ENCODE measurements at places on chromosomes 2 and 18. TPM values are rescaled to one million over a fixed set of nuclear protein-coding genes. Genes with fewer than 3 reads are reported as not detected.

DNA sequence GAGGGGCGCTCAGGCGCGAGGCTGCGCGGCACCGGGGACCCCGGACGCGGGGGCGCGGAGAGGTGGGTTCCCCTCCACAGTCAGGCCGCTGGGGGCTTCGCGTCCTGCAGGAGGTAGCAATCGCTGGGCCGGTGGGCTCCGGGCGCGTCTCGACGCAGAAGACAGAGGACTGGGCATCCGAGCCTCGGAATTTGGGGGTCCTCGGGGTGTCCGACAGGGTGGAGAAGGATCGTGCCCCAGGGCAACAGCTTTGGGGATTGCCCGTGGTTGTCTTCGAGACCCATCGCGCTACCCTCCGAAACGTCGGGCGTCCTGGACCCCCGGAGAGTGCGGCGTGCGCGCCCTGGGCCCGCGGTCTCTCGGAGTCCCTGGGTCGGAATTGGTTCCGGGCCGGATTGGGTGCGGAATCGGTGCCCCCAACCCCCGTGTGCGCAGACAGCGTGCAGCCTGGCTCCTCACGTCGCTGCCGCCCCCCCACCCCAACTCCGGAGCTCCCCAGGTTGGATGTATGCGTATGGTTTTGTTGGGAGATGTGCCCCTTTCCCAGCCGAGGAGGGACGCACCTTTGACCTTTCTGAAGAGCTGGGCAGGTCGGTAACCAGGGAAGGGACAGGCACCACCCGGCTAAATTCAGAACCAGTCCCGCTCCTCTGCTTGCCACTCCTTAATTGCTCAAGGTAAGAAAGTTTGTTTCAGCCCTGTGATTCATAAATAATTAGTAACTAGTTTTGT, 750 bp downstream of the NPAS2 start:
- peak overlapping the region; percentile 84 for H3K27ac ChIP-seq
- H3K27me3 ChIP-seq: no peaks in the 10 kb centered on the region
- peak overlapping the region; percentile 92 for H3K4me3 ChIP-seq
- DNase-seq: no peak
- no peaks in the 10 kb centered on the region for H3K36me3 ChIP-seq
- peaks cover 45% of the 10 kb centered on the region for H3K4me1 ChIP-seq

- no peak overlapping the region for H3K4me3 ChIP-seq
- no peaks in the 10 kb centered on the region for H3K4me1 ChIP-seq
- no peak overlapping the region for H3K27ac ChIP-seq
- H3K36me3 ChIP-seq: no peaks in the 10 kb centered on the region
Measured at GRCh38 chr2:158806941-158807340, 11.8 kb downstream of the DAPL1 start.

- no peak overlapping the region for H3K27ac ChIP-seq
- no peak overlapping the region for H3K4me3 ChIP-seq
- no peaks in the 10 kb centered on the region for H3K27me3 ChIP-seq
- H3K4me1 ChIP-seq: no peaks in the 10 kb centered on the region
- DNase-seq: no peak
Measured at GRCh38 chr18:32548688-32549087, 78.0 kb upstream of the GAREM1 start.

CFAP221 gene
- not detected for total RNA-seq

NEU2 gene
- not detected for total RNA-seq

UPP2 gene
- total RNA-seq: not detected

SP5 gene
- total RNA-seq: 0.64 TPM

TANC1 gene
- total RNA-seq: 44.3 TPM

DNA sequence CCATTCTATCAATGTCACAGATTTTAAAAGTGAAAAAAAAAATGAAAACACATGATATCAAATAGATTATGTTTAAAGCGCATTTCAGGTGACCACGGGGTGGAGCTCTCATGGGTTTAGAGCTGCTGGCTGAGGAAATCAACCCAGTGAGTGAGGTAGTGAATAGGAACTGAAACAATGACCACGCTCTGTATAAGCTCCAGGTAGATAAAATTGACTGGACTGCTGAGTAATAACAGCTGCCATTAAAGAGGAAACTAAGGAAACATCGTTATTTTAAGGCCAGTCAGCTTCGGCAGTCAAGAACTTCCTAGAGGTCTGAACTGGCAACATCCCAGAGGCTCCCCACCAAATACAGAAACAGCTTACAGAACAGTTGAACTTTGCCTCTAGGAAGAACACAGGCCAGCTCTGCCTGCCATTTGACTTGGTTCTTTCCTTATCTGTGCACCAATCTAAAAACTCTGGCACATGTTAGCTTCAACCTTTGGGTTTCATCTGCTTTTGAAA, 185.9 kb downstream of the PDE1A start:
- no peaks in the 10 kb centered on the region for H3K36me3 ChIP-seq
- no peaks in the 10 kb centered on the region for H3K4me1 ChIP-seq
- DNase-seq: no peak
- H3K4me3 ChIP-seq: no peak overlapping the region
- no peak overlapping the region for H3K27ac ChIP-seq

- DNase-seq: no peak
- no peaks in the 10 kb centered on the region for H3K27me3 ChIP-seq
- H3K4me3 ChIP-seq: no peak overlapping the region
- no peaks in the 10 kb centered on the region for H3K4me1 ChIP-seq
- no peaks in the 10 kb centered on the region for H3K36me3 ChIP-seq
Measured at GRCh38 chr2:226869371-226869770, 33.5 kb downstream of the RHBDD1 start.

DNA sequence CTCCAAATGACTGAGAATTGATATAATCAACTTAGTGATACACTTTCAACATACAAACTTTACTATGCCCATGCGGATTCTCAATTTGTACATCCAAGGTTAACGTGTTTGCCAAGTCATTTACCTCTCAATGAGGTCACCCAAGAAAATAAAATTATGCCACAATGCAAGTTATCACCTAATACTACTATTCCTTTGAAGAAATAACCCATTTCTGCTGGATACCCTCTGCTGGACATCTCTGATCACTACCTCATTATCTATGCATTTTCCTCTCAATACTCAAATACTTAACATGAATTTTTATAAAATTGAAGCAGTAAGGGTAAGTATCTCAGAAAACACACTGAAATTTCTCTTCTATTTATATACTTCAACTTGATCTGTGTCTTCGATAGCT, 12.7 kb downstream of the HNRNPLL start:
- no peak overlapping the region for H3K27ac ChIP-seq
- H3K4me1 ChIP-seq: peaks cover 17% of the 10 kb centered on the region
- no peak for DNase-seq

DNA sequence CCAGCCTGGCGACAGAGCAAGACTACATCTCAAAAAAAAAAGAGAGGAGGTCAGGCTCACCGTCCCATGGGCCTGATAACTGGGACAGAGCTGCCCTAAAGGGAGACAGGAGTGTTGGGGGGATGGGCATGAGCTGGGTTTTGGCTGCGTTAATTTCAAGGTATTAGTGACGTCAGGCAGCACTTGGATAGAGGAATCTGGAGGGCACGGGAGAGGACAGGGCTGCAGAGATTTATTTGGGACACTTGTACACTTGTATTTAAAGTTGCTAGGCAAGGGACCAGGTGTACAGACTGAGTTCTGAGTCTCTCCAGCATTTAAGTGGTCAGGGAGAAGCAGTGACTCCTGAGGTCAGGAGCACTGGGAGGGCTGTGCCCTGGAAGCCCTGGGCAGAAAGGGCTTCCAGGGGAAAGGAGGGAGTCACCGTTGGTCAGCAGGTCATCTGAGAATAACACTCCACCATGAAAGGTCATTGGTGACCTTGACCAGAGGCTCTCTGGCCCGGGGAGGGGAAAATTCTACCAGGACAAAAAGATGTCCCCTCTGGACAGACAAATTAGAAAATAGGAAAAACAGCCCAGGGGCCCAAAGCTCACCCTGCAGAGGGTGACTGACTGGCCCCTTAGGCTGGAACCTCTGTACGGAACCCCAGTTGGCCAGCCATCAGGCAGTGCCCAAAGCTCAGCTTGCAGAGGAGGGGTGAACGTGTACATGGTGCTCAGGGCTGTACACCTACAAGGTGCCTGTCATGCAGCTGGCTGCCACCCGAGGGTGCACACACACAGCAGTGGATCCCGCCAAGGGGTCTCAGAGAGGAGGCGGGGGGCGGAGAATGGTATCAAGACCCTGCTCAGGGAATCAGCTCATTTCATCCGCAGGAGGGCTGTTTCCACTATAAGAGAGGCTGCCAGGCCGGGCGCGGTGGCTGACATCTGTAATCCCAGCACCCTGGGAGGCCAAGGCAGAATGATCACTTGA, 23.0 kb upstream of the CNNM3 start:
- H3K27ac ChIP-seq: no peak overlapping the region
- no peak overlapping the region for H3K4me3 ChIP-seq
- peaks cover 12% of the 10 kb centered on the region for H3K4me1 ChIP-seq
- H3K27me3 ChIP-seq: no peaks in the 10 kb centered on the region

DNA sequence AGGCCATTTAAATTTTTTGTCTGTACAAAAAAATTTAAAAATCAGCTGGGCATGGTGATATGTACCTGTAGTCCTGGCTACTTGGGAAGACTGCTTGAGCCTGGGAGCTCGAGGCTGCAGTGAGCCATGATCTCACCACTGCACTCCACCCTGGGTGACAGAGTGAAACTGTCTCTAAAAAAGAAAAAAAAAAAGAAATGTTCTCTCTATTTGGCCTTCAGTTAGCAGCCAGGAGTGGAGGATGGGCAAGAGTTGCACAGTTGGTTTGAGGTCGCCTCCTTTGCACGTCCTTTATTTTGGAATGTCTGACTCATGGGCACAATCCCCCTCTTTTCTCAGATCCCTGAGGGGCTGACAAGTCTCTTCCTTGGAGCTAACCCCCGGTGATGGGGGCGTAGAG, 26.3 kb downstream of the ITM2C start:
- no peaks in the 10 kb centered on the region for H3K36me3 ChIP-seq
- H3K27me3 ChIP-seq: no peaks in the 10 kb centered on the region
- no peak overlapping the region for H3K27ac ChIP-seq
- H3K4me1 ChIP-seq: no peaks in the 10 kb centered on the region
- no peak for DNase-seq

GRCh38 chr2:241821460-241822263, 12.7 kb downstream of the NEU4 start:
- no peak overlapping the region for H3K4me3 ChIP-seq
- H3K4me1 ChIP-seq: 0 out of 2 replicates have a peak, but pooled peaks cover 3% of the 10 kb centered on the region
- H3K27me3 ChIP-seq: no peaks in the 10 kb centered on the region
- no peak overlapping the region for H3K27ac ChIP-seq

TUBA4B gene
- total RNA-seq: not detected

RNF25 gene
- 40.4 TPM for total RNA-seq

DNA sequence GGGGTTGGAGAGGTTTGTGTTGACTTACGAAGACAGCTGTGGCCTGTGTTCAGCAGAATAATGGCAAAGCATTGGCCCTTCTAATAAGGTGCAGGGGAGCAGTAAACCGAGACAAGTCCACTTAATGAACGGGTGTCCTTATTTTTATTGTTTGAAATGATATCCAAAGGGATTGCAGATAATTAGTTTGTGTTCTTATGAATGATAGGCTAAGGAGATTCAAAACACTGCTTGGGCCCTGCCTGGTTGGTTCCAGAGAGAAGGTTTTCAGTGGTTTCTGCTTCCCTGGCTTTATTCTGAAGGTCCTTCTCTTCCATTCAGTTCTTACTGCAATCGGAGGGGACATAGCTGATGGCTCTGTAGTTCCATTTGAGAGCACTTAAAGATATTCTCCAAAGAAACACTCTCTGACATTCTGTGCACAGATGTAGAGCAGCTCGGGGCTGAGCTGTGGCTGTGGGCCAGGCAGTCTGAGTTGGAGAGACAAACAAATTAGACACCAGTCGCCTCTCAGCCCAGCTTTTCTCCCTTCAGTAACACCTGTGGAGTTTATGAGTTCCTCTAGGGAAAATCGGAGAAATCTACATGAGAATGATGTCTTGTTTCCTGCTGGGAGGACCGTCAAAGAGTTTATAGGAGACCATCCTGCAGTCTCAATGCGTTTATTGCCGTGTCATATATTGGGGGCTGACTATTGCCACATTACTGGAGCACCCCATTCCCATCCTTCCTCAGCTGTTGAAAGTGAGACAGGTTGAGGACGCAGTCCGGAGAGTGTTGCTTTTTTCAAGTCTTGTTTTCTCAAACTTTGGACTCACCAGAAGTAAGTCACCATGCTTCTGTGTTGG, 6.5 kb downstream of the GREB1 start:
- DNase-seq: no peak
- H3K27ac ChIP-seq: no peak overlapping the region
- H3K4me1 ChIP-seq: no peaks in the 10 kb centered on the region
- peaks cover 9% of the 10 kb centered on the region for H3K27me3 ChIP-seq
- H3K36me3 ChIP-seq: no peaks in the 10 kb centered on the region

LRRC30 gene
- total RNA-seq: not detected
